ENCODE measurements at places on chromosomes 7 and 10. TPM values are rescaled to one million over a fixed set of nuclear protein-coding genes. Genes with fewer than 3 reads are reported as not detected.

The NXPH1 gene
- total RNA-seq: not detected

DNA sequence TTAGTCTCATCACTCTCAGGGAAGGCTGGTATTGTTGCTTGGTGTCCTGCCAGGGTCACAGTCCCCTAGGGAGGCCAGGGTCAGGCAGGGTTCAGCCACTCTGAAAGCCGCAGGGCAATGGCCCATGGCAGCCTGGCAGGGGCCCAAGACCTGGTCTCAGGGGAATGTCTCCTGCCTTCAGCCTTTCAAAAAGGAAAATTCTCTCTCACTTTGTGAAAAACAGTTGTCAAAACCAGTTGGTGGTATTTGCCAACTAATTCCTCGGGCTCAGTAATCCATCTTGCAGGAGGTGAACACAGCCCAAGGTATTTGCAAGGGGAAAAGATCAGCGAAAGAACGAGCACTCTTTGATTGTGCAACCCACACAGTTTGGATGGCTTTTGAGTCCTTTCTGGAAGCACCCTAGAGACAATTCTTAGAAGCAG is 101.5 kb downstream of the JCAD start:
- H3K4me3 ChIP-seq: no peak overlapping the region
- H3K36me3 ChIP-seq: no peaks in the 10 kb centered on the region
- no peak for DNase-seq
- H3K4me1 ChIP-seq: no peaks in the 10 kb centered on the region
- H3K27me3 ChIP-seq: peaks cover 3% of the 10 kb centered on the region

DNA sequence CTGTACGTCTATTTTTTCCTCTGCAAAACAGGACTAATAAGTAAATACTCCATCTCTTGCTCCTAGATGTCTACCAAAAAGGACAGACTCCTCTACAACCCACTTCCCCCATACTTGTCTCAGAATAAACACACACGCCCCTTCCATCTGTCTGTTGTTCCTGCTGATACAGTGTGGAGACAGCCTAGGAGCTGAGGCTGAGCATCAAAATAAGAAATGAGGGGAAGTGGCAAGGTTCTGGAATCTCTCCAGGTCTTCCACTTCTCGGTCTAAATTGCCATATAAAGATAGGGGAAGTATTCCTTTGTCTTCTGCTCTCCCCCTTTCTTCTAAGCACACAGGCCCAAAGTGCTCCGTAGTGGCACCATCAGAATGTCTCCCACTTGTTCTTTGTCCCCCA is 30.8 kb upstream of the VSIR start:
- no peak overlapping the region for H3K27ac ChIP-seq
- no peaks in the 10 kb centered on the region for H3K36me3 ChIP-seq
- no peaks in the 10 kb centered on the region for H3K4me1 ChIP-seq

GRCh38 chr10:98047009-98047741 is 16.8 kb upstream of the CRTAC1 start:
- H3K4me1 ChIP-seq: no peaks in the 10 kb centered on the region
- no peak overlapping the region for H3K27ac ChIP-seq
- no peak overlapping the region for H3K4me3 ChIP-seq
- H3K36me3 ChIP-seq: no peaks in the 10 kb centered on the region
- peaks cover 30% of the 10 kb centered on the region for H3K27me3 ChIP-seq

DNA sequence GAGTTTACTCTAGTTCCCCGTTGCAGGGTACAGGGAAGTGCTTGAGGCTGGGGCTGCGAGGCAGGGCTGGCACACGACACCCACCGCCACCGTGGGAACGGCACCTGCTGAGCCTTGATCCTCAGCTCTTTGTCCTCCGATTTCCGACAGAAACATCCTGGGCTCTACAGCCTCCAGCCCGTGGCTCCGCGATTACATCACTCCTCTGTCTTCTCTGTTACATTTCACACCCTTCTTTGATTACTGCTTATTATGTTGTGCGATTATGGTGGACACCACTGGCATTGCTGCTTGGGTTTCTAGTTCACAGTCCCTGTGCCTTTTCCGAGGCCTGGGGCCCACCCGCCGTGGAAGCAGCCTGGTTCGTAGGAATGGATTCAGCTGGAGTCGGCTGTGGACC is 26.9 kb downstream of the FKBP6 start:
- DNase-seq: no peak
- no peak overlapping the region for H3K27ac ChIP-seq
- no peak overlapping the region for H3K4me3 ChIP-seq
- H3K36me3 ChIP-seq: no peaks in the 10 kb centered on the region
- peaks cover 4% of the 10 kb centered on the region for H3K27me3 ChIP-seq
- no peaks in the 10 kb centered on the region for H3K4me1 ChIP-seq

- no peak overlapping the region for H3K27ac ChIP-seq
- peaks cover 8% of the 10 kb centered on the region for H3K4me1 ChIP-seq
- no peak overlapping the region for H3K4me3 ChIP-seq
- H3K27me3 ChIP-seq: no peaks in the 10 kb centered on the region
These were observed 260.5 kb upstream of the AOAH start for GRCh38 chr7:36984710-36985312.

- no peak overlapping the region for H3K4me3 ChIP-seq
- DNase-seq: no peak
- H3K27me3 ChIP-seq: no peaks in the 10 kb centered on the region
These were observed 670.6 kb downstream of the SUGCT start for GRCh38 chr7:40805361-40805760.

DNA sequence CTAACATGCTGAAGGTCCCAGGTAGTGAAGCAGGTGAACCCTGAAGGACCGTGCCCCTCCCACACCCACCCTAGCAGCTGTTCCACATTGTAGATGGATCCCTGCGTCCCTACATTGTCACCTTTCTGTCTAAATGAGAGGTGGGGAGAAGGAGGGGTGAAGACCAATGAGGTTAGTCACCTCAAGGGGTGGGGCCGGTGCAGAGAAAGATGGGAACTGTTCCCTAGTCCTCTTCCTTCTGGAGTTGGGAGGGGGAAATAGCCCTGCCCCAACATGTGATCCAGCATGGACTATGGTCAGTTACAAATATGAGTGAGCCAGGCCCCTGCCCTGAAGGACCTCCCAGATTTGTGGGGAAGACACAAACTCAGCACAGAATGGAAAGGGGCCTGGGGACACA is 124.5 kb downstream of the LHPP start:
- no peaks in the 10 kb centered on the region for H3K36me3 ChIP-seq
- no peak overlapping the region for H3K4me3 ChIP-seq
- peaks cover 1% of the 10 kb centered on the region for H3K27me3 ChIP-seq
- no peak overlapping the region for H3K27ac ChIP-seq

Data from activated CD4-positive, alpha-beta memory T cell treated with anti-CD3 and anti-CD28 coated beads, Interleukin-2, amount 10 ng/mL, durations not matched to agents 7 days and 5 days (primary cell).